ENCODE measurements at places on chromosomes 1 and 21.

DNA sequence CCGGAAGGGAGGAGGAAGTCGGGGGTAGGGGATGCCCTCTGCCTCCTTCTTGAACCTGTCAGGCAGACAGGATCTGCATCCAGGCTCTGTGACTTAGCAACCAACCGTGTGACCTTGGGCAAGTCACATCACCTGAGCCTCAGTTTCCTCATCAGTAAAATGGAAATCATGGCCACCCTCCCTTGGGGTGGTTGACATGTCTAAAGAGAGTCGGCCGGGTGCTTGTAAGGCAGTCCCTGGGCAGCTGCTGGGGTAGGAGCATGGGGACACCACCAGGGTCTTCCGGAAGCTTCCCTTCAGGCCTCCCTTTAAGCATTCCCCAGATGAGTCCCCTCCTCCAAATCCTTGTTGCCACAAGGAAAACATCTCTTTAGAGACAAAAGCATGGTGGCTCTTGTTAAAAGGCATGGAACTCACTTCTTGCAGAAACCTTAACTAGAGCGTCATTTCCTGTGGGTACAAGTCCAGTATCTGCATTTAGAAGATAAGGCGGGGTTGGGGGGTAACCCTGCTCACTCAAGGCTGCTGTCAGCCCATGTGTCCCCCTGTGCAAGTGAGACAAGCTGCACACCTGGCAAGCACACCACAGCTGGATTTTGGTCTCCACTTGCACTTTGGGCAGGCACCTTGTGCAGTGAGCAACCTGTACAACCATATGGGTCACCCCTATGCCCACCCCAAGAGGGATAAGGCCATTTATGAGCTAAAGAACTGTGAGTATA is 10.4 kb downstream of the CLCNKB start:
- no peak for DNase-seq

- no peak for DNase-seq
Measured at GRCh38 chr1:188590641-188591040, 1761.9 kb downstream of the PLA2G4A start.

DNA sequence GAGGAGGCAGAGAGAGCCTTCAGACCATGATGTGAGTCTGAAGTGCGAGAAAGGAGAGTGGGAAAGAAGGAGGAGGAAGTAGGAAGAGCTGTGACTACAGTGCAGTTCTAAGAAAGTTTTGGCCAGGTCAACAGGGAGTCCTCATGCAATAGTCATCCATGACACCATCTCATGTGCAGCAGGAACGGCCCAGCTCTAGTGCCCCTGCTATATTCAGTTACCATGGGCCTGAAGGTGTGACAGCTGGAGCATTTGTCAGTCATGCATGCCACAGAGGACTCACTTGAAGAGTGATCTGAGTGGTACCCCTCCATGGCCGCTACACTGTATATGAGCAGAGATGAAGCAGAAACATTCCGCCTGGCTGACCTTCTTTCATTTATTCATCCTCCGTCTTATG is 77.9 kb downstream of the OMA1 start:
- no peak for DNase-seq

DNA sequence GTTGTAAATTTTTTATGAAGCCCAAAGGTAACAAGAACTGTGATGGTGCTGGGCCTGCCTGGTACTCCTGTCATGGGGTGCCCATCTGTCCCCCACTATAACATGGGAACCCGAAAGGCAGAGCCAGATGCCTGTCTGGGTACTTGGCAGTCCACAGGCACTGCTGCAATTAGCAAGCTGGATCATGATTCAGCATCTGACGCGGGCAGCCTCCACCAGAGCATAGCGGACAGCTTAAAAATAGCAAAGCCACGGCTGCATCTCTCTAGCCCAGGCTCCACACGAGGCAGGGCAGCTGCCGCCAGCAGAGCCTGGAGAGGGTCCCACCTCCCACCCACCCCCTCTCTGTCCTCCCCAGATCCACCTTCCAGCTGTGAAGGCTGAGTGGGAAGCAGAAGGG is 22.9 kb downstream of the SUSD4 start:
- DNase-seq, result no peak

DNA sequence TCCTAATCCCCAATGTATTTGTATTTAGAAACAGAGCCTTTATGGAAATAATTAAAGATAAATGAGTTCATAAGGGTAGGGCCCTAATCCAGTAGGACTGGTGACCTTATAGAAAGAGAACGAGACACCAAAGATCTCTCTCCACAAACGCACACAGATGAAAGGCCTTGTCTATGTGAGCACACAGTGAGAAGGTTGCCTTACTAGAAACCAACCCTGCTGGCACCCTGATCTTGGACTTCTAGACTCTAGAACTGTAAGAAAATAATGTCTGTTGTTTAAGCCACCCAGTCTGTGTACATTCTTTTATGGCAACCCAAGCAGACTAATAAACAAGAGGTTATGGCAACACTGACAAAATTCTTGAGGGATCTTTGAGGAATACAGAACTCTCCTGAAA is 44.8 kb upstream of the PRDX6 start:
- no peak for DNase-seq

DNA sequence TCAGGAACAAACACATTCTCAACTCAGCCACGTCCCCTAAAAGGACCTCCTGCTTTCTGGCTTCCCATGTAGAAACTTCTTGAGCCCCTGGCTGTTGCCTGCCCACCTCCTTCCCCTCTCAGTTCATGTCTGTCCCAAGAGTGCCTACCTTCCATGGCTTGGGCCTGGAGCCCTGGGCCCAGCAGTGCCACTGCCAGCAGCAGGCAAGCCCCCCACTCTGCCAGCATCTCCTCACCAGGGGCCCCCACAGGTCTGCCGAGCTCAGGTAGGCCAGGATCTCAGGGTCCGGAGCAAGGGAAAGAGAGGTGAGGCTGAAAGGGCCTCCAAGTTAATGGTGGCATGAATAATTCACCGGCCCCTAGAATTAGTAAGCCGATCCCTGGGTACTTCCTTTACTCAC is at the start of gene CDCP2:
TSS of gene CDCP2 (minus strand) at position 305 of the 400 bp plus-strand sequence. CDS start at position 227, 78 bp downstream.
- DNase-seq, result no peak

DNA sequence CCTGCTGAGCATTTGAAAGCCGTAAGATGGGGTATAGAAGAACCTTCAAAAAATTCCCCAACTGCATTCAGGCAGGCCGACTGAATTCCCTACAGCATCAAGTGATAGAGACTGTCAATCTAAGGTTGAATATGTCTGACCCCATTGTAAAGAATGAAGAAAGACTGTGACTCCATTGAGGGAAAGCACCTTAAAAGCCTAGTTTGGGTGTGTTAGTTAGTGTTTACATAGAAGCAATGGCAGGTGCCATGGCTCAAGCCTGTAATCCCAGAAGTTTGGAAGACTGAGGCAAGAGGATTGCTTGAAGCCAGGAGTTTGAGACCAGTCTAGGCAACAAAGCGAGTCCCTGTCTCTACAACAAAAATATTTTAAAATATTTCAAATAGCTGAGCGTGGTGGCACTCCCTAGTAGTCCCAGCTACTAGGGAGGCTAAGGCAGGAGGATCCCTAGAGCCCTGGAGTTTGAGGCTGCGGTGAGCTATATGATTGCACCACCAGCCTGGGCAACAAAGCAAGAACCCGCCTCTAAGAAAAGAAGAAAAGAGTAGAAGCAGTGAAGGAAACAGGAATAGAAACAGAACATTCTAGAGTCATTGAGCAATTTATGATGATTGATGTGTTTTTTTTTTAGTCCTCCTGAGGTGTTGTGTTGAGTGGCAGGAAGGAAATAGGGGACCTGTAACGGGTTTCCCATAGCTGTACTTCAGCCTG is 15.4 kb downstream of the POLR3GL start:
- no peak for DNase-seq

DNA sequence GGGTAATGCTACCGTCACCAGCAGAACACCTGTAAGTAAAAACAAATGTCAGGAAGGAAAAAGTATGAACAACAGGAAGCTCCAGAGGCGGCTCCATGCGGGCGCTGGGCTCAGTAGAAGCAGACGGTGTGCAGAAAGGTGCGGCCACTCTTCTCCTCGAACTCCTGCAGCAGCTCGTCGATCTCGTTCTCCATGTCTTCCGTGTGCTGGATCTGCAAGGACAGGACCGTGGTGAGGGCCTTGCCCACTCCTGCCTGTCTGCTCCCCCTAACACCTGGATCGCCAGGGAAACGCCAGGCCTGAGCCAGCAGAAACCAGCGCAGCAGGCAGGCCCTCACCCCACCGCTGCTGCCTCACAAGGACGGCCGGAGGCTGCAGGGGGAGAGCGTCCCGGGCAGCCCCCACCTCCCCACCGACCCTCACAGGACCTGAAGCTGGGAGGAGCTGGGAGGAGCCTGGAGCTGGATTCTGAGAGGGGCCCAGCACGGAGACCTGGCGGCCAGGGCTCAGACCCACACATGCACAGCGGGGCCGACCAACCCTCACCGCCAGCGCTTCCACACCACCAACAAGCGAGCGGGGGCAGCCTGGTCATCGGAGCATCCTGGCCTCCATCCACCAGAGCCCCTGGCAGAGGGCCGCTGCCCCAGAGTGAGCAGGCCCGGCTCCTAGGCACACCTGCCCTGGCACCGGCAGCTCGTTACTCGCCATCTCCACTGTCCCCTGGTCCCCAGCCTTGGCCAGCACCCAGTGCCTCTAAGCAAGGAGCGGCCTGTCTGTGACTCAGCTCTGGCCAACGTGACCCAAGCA is 1.7 kb upstream of the TMEM240 start:
- no peak for DNase-seq

GRCh38 chr1:12709696-12710095 is 6.2 kb upstream of the AADACL3 start:
- no peak for DNase-seq

DNA sequence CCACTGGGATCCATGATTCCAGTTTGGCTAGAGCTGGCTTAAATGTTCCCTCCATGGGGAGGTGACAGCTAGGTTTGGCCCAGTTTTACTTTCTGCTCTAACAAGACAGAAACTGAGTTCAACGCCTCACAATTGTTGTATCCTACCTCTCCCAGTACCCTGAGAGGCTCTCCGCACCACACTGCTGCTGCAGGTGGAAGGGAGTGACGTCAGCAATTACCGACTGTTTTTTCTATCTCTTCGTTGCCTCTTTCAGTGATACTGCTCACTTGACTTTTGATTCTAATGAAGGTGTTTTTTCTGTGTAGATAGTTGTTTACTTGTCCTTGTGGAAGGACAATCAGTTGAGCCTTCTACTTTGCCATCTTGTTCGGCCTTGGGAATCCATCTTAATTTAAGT is 204.9 kb upstream of the DUSP10 start:
- DNase-seq, result no peak

DNA sequence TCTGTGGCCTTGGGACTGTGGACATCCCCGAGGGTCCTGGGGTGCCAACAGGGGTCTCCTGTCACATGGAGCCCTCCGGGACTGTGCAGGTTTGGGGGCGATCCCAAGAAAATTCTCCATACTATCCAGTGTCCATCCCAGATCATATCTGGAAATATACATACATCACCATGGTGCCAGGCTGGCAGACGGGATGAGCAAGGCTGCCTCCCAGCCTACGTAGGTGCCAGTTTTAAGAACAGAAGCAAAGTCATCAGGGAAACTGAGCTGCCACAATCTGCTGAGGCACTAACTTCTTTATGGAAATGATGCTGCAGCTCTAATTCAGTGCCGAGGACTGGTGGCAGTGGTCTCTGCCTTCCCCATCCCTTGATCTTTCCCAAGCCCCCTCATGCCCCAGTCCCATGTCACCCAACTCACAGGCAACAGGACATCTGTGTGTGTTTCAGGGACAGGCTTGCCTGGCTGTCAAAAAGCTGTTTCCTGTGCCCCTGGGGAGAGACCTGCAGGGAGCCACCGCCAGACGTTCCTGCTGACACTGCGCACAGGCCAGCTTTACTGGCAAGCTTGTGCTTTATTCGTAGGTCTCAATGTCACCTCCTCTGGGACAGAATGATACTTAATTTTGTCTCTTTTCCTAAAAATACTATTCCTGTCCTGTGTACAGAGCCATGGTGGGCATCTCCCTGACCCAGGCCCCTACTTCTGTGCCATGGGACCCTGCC is 15.5 kb downstream of the TEX35 start:
- DNase-seq, result no peak

DNA sequence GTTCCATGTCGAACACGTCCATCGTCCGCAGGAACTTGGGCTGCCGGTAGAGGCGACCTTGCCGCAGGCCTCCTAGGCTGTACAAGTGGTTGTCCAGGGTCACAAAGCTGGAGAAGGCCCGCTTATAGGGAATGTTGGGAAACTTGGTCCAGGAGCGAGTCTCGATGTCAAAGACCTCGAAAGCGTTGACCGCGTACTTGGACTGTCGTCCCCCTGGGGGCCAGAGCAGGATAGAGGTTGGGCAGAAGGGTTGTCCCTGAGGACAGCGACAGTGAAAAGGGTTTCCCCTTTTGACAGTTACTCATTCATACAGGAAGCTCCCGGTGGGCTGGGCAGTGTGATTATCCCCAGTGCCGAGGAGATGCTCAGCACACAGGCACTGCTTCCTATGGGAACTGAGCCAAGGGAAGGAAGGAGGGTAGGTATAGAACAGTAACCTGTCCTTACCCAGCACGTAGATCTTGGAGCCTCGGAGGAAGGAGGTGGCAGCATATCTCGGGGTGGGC is 17.5 kb downstream of the KLHDC8A start:
- no peak for DNase-seq

- DNase-seq, result no peak
Measured at GRCh38 chr1:231272173-231272572, 31.2 kb downstream of the GNPAT start.

GRCh38 chr1:180521474-180522212 is 19.3 kb upstream of the ACBD6 start:
- DNase-seq, result no peak

DNA sequence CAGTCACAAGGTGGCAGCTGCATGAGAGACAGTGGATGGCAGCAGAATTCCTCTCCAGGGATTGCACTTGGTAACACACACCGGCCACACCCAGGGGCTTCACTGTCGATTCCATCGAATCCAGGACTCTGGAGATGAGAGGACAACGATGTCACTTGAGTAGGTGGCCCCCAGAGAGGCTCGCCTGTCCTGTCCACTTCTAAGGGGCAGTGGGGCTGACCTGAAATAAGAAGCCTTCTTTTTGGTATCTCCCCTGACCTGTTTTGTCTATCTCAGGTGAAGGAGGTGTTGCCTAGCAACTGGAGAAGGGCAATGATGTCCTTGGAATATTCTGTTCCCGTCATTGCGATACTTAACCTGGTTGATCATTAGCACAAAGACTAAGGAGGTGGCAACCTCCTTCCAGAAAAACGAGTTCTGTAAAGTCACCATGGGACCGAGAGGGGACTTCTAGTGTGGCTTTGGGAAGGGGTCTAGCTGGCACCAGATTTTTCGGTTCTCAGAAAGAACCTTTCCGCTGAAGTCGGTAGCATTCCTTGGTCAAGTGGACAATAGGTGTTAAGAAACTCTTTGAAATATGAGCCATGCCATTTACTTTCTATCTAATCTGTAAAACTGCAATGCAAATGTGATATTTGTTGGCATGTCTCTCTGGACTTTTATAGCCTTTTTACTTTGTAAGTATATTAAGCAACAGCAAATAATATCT is 85.2 kb upstream of the TMPRSS2 start:
- no peak for DNase-seq

- DNase-seq, result no peak
Measured at GRCh38 chr1:147585640-147586383, 44.5 kb downstream of the BCL9 start.

- DNase-seq, result no peak
Measured at GRCh38 chr1:228000836-228001563, 5.8 kb upstream of the WNT3A start.

Data from NCI-H748 treated with DMSO at 0.1 percent for 48 hours (cell line).